ENCODE measurements at places on chromosomes 13 and 19. TPM values are rescaled to one million over a fixed set of nuclear protein-coding genes. Genes with fewer than 3 reads are reported as not detected.

- DNase-seq, result no peak
Measured at GRCh38 chr13:28356561-28357021, 138.3 kb downstream of the FLT1 start.

GRCh38 chr13:99662678-99663077 lies 161.4 kb downstream of the TM9SF2 start:
- DNase-seq, result no peak

GRCh38 chr19:40321076-40321475 lies 27.1 kb downstream of the C19orf47 start:
- no peak for DNase-seq

The SIAH3 gene
- not detected for total RNA-seq

DNA sequence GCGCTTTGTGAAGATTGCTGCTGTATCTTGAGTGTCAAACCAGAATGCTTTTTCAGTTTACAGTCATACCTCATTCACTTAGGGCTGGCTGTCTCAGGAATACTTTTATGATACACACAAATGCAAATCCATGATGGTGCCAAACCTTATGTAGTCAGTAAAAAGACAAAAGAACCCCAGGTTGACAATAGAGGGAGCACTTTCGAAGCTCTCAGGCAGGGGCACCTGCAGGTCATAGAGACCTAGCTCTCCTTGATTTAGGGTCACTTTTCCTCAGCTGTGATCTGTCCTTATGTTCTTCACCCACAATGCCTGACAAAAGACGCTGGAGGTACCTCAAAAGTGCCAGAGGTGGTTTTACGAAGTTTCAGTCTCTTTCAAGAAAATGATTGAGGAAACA lies 172.2 kb downstream of the DNAJC15 start:
- no peak for DNase-seq

GRCh38 chr13:39788102-39788501 lies 132.6 kb downstream of the COG6 start:
- no peak for DNase-seq

GRCh38 chr19:540867-541637 lies 2.8 kb upstream of the GZMM start:
- no peak for DNase-seq

GRCh38 chr19:52331757-52332156 lies 4.3 kb upstream of the ZNF610 start:
- no peak for DNase-seq

DNA sequence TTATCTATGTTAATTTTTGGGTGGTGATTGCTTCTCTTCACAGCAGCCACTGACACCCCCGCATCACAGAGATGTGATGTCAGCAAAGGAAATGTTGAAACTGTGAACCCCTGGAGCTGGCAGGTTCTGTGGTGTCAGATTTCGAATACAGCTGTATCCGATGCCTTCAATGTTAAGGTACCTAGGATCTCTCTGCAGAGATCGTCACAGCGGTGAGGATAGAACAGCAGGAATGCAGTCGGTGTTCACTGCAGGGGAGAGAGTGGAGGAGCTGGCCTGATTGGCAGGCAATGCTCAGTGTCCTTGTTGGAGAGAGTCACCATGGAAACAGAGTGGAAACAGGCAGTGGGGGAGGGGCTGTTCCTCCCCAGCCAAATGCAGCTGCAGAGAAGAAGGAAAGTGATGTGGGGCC lies 79.5 kb upstream of the ZNF835 start:
- no peak for DNase-seq

- no peak for DNase-seq
Measured at GRCh38 chr13:29761815-29762214, 88.6 kb downstream of the UBL3 start.

- no peak for DNase-seq
Measured at GRCh38 chr13:20684546-20684945, 19.0 kb upstream of the IL17D start.

DNA sequence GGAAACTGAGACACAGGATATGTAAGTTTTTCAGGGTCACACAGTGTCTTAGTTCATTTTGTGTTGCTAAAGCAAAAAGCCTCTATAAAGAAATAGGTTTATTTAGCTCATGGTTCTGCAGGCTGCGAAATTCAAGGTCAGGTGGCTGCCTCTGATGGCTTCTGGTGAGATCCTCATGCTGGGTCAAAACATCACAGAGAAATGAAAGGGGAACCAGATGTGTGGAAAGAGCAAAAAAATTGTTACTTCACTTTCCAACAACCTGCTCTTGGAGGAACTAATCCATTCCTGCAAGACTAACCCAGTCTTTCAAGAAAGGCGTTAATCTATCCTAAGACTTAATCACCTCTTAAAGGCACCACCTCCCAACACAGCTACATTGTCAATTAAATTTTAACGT lies 64.2 kb upstream of the UBL3 start:
- DNase-seq, result no peak

DNA sequence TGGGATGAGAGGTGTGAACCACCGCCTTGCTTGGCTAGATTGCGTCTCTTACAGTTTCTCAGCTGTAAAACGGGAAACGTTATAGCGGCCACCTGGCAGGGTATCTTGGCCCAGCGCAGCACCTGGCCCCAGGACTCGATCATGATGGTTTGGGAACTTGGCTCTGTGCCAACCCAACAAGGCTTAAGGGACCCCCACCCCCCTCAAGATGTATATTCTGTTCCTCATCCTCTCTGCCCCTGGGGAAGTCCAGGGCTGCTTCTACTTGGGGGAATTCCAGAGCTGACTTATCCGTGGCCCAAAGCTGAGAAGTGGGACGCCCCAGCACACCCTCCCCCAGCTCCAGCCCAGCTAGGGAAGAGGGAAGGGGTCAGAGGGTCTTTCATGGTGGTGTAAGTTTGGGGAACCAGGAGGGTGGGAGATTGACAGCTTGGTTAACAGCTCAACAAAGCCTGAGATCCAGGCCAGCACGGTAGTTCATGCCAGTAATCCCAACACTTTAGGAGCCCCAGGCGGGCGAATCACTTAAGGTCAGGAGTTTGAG lies 695 bp downstream of the ICAM1 start:
- DNase-seq, result no peak

DNA sequence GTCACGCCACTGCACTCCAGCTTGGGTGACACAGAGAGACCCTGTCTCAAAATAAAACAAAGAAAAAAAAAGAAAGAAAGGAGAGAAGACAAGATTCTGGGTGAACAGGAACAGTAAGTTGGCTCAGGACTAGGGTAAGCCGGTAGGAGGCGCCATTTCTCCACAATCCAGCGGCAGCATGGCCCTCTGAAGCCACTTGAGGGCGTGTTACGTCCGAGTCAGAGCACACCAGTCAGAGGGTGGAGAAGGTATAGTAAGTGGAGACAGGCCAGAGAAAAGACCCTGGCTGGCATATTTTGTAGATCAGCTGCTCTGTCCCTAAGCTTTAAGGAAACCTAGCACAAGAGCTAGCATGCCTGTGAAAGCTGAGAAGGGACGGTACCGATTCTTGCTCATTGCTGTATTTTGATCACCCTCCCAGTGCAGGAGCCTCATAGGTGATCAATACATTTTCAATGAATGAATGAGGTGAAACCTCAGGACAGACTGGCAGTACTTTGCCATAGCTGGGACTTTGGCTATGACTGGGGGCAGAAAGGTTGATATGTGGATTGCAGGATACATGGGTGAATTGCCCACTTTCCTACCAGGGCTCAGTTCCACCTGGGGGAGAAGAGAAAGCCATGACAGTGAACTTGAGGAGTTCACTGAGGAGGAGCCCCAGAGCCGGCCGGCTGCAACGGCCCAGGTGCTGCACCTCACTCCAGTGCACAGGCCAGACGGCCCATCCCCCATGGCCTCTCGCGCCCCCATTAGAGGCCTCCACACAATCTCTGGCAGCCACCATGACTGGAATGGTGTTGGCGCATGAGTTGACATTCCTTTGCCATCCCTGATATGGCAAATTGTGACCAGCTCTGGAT lies 23.5 kb downstream of the POU2F2 start:
- peak; percentile 83 for DNase-seq

DNA sequence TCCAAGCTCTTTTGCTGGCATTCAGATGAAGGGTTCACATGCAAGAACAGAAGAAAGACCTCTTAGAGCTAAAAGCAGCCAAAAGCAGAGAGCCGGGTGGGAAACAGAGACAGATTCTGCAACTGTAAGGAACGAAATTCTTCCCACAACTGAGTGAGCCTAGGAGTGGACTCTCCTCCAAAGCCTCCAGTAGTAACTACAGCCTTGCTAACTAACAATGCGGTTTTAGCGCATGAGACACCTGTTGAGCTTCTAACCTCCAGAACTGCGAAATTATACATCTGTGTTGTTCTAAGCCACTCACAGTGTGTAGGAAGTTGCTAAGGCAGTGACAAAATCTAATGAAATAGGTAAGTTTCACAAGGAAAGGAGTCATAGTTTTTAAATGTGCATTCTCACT lies 98.1 kb upstream of the SLITRK1 start:
- DNase-seq, result no peak

- DNase-seq, result no peak
Measured at GRCh38 chr13:25616674-25617073, 244.9 kb downstream of the ATP8A2 start.

The OR7A5 gene
- total RNA-seq, result not detected

GRCh38 chr19:30743702-30744101 lies 371.5 kb downstream of the ZNF536 start:
- no peak for DNase-seq

DNA sequence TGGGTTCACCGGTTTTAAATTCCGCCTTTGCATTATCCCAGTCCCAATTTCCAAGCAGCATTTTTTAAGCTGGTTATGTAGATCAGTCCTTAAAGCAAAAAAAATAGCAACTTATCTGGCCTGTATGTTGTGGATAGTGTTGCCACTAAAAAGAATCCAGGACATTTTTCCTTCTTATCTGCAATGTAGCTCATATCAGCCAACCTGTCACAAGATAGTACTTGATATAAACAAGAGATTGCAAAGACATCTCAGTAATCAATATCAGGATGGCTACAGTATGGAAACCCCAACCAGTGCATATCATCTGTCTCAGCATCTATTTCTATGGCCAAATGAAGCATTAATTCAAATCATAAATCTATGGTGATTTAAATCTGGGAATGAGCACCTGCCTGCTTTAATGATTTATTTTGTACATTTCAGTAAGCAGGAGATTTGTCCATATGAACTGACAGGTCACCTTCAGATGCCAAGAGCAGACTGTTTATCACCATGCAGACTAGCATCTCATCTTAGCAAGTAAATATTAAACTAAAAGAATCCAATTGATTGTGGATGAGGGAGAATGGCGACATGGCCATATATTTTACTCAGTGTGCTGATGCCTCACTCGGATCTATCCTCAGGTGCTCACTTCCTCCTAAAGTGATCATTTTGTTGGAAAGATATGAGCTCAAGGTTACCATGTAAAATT lies 240.4 kb downstream of the DACH1 start:
- no peak for DNase-seq

DNA sequence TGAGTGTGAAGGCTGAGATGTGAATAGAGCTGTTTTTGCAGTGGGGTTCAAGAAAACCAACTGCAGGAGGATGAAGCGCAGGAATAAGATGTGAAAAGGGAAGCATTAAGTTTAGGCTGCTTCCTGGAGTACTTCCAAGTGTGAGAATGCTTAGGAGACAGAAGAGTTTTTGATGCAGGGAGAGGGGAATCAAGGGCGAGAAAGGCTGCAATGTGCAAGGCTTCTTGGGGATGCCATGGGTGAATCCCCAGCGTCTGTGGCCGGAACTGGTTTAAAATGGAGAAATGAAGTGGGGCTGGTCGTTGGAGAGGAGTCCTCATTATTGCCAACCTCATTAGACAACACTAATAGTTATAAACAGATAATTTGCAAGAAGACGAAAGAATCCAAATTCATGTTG lies 764.9 kb downstream of the LIG4 start:
- DNase-seq, result no peak

DNA sequence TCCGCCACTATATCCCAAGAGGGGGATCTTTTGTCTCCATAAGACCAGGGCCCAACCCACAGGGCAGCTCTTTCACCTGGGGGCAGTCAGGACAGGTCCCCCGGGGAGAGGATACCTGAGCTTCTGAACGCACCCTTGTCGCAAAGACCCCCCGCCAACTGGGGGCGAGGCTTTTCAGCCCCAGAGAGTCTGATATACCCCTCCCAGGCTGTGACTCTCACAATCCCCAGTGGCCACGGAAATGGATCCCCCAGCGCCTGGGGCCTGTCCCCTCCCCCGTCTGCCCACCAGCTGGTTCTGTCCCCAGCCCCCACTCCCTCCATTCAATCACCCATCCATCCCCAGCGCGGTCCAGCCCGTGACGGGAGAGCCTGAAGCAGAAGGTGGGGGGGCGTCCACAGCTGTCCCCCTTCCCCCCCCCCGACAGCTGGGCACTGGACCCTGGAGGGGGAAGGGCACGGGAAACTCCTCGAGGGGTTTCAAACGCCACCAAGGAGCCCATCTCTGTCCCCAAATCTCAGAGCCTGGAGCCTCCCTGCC lies 823 bp downstream of the DOCK6 start:
- no peak for DNase-seq

The HSD17B14 gene
- total RNA-seq, result 3.9 TPM

GRCh38 chr19:20423381-20424197 lies 142.0 kb downstream of the ZNF737 start:
- DNase-seq, result no peak

The ZNF888 gene
- total RNA-seq, result 6.4 TPM

The CATSPERD gene
- total RNA-seq, result not detected

DNA sequence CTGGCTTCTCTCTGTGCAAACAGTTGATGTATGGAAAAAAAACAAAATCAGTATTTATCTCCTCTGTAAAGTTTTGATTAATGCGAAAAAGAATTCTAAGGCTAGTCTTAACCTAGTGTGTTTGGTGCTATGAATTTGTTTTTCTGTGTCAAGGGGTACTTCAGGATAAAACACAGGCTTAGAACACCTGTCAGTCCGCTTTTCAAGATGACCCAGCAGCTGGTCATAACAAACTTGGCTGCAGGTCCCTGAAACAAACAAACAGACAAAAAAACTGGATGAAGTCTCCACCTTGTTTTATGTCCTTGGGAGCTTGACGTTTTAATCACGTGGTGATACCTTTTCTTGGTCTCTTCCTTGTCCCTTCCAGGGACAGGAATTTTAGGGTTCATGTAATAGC lies 689.3 kb downstream of the UQCRFS1 start:
- DNase-seq, result no peak

- DNase-seq, result no peak
Measured at GRCh38 chr19:18157465-18158063, 4.6 kb downstream of the PIK3R2 start.

GRCh38 chr13:113029487-113030258 lies 60.7 kb downstream of the MCF2L start:
- no peak for DNase-seq

DNA sequence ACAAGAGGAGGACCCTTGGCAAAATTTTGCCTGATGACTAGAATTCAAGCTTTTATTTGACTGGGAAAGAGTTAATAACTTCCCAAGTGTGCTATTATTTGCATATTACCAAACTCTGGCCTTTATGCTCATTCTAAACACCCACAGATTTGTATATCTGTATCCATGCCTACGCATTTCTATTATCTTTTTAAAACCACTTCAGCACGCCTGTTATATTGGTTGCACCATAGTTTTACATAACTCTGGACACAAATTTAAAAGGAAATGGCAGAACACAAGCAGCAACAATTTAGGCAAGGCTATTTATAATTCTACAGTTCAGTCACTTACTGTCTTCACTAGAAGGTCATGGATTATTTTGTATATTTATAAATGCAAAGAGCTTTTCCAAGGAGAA lies 3.7 kb upstream of the RASL11A start:
- no peak for DNase-seq

The ZNF439 gene
- total RNA-seq, result not detected
